ENCODE measurements at places on chromosomes 12 and 14. TPM values are rescaled to one million over a fixed set of nuclear protein-coding genes. Genes with fewer than 3 reads are reported as not detected.

The ABCB9 gene
- 13.0 TPM for total RNA-seq

The SSTR1 gene
- under 0.01 TPM for total RNA-seq

The SPX gene
- total RNA-seq, result 2.9 TPM

The SERPINA3 gene
- 5.1 TPM for total RNA-seq

The PPFIA2 gene
- 3.3 TPM for total RNA-seq

The DIABLO gene
- total RNA-seq, result 53.6 TPM

The FGD4 gene
- total RNA-seq, result 11.9 TPM

The LRRC10 gene
- total RNA-seq, result not detected

The SLCO1B3 gene
- total RNA-seq, result not detected

GRCh38 chr12:104223712-104224111, 8.1 kb downstream of the TXNRD1 start:
- DNase-seq, result no peak

DNA sequence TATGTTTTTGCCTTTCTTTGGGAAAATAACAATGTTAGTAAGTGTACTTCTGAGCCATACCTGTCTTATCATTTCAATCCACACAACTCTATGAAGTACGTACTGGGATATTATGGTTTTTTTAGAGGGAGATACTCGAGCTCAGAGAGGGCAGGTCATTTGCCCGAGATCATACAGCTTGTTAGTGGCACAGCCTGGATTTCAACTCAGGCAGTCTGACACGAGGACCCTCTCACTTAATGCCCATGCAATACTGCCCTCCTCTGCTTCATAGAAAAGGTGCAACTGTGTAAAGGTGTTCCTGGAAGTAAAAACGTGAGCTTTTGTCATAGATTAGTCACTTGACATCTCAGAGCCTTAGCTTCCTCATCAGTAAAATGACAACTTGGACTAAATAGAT, 128.0 kb downstream of the NDUFA12 start:
- DNase-seq, result no peak

- peak; percentile 93 for DNase-seq
Measured at GRCh38 chr14:68762953-68763764, 29.7 kb downstream of the ZFP36L1 start.

GRCh38 chr12:105189293-105189692, 46.7 kb downstream of the APPL2 start:
- DNase-seq, result no peak

GRCh38 chr12:575948-576614, 87.2 kb downstream of the NINJ2 start:
- DNase-seq, result peak; percentile 98

GRCh38 chr14:56660677-56661389, 81.2 kb downstream of the TMEM260 start:
- DNase-seq, result no peak

GRCh38 chr14:51168215-51168613, 71.8 kb upstream of the TMX1 start:
- DNase-seq, result no peak

DNA sequence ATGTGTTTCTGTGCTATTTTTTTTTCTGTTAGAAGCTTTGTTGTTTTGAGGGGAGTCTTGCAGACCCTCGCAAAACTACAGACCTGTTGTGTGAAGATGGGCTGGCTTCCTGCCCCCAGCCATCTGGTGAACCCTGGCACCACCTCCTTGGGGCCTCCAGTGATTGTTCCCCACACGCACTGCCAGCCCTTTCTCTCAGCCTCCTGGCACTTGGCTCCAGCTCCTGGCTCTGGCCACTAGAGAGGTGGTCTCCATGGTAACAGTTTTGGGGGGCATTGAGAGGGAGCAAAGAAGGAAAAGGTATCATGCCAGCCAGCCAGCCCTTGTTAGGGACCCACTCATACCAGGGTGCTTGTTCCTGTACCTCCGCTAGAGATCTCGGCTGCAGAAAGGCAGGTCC, 176.4 kb upstream of the RPH3A start:
- DNase-seq, result no peak

- DNase-seq, result no peak
Measured at GRCh38 chr12:75892731-75893408, 138.7 kb downstream of the PHLDA1 start.

- no peak for DNase-seq
Measured at GRCh38 chr12:104763168-104763805, 194.8 kb downstream of the SLC41A2 start.

GRCh38 chr14:50010752-50011151, 105.6 kb downstream of the VCPKMT start:
- DNase-seq, result no peak

DNA sequence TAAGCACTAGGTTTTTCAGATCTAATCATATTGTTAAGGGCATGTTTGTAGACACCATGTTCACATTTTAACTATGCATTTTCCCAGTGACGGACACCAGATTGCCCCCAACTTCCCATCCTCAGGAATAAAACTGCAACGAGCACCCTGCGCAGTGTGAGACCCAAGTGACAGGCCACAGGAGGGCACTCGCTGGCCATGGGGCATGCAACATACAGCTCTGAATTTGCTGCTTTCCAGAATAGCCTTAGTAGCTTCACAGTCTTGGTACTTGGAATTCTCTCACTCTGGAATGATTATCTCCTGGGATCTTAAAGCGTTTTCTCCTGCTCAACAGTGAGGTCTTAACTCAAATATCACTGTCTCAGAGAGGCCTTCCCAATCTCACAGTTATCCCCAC, 972 bp upstream of the DDX47 start:
- DNase-seq, result no peak

GRCh38 chr14:68663385-68664076, 129.3 kb downstream of the ZFP36L1 start:
- peak; percentile 83 for DNase-seq

DNA sequence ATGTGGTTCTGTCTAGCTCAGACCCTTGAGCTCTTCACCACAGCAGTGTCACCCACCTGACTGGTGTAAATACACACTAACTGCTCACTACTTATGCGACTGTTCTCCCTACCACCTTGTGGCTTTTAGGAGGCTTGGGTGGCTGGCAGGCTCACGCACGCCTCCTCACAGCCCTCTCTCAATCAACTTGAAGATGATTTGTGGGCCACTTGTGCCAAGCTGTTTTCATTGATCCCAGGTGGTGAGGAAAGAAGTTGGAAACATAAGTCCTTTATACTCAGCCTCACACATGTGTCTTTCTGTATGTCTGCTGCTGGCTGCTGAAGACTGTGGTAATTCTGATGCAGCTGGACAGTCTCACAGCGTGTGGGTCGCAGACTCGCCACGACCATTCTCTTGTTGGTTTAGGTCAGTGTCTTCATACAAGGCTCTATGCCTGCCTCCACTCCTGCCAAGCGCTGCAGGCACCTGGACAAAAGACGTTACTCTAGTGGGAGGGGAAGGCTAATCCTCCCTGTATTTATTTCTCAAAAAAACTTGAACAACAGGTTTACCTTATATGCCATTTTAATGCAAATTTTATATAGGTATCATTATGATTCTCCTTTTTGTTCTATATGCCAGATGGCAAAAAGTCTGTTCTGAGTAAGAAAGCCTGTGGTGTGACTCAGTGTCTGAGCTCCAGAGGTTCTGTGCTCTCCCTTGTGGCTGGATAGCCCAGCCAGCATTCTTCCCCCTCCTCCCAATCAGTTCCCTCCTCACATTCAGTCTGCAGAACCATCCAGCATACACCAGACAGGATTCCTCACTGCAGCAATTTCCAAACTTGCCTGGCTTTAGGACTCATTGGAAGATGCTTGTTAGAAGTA, 115.6 kb downstream of the DIP2B start:
- peak; percentile 88 for DNase-seq

DNA sequence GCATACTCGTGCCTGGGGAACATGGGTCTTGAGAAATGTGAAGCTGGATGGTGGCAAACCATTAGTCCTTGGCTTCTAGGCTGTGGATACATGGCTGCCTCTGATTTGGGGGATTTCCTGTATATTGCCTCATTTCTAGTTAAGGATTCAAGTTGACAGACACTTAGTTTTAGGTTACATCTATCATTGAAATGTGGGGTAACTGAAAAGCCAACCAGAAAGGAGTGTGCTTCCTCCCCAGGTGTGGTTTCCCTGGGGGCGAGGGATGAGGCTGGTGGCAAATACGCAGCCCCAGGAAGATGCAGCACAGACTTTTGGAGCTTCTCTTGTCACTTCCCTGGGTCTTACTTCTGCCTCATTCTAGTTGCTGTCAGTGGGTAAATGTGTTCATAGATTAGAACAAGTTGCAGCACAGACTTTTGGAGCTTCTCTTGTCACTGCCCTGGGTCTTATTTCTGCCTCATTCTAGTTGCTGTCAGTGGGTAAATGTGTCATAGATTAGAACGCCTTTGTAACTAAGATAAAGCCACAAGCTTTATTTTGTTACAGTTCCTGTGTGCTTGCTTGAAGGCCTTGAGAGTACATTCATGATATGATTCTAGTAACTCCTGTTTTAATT, 85.1 kb downstream of the BORCS5 start:
- no peak for DNase-seq

DNA sequence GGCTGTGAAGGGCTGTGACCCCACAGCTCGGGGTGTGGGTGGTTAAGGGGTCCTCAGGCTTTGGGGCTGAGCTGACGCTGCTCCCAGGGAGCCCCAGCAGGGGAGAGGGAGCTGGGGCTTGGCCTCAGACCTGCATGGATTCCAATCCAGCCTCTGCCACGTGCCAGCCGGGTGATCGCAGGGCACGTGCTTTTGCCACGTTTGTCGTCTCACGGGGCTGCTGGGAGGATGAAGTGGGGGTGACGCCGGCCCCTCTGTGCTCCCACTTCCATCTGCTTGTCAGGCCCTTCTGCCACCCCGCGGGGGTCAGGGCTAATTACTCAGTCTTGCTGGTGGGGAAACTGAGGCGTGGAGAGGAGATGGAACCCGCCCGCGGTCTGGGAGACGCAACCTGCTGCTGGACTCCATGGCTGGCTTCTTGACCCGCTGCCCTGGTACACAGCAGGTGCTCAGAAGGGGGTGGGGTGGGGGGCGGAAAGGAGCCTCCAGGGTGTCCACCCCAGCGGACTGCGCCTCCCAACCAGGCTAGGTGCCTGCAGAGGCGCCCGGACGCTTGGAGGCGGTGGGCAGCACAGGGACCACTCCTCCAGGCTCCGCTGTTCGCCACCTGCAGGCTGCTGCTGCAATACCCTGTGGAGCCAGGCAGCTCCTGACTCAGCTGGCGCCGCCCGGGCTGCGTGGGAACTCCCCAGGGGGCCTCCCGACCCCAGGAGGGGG, 36.4 kb upstream of the PRIMA1 start:
- no peak for DNase-seq

GRCh38 chr12:63149909-63150712, 890 bp downstream of the AVPR1A start:
- DNase-seq, result no peak
